ENCODE measurements at places on chromosomes 1 and 21.

GRCh38 chr1:69320757-69321211 is 246.9 kb upstream of the LRRC7 start:
- no peak for DNase-seq

- DNase-seq, result no peak
Measured at GRCh38 chr1:30710407-30710806, 13.0 kb downstream of the MATN1 start.

DNA sequence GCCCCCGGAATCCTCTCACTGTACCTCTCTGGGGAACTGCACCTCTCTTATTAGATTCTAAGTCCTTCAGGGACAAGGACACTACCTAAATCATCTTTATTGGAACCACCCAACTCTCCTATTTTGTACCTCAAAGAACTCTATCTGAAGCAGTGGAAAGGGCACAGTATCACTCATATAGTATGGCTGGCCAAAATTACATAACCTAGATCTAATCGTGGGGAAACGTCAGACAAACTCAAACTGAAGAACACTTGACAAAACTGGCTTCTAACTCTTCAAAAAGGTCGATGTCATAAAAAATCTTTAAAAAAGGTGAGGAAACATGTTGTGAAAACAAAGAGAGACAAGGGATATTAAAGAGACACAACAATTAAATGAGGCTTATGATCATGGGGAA is 210.0 kb downstream of the SLC45A1 start:
- no peak for DNase-seq

DNA sequence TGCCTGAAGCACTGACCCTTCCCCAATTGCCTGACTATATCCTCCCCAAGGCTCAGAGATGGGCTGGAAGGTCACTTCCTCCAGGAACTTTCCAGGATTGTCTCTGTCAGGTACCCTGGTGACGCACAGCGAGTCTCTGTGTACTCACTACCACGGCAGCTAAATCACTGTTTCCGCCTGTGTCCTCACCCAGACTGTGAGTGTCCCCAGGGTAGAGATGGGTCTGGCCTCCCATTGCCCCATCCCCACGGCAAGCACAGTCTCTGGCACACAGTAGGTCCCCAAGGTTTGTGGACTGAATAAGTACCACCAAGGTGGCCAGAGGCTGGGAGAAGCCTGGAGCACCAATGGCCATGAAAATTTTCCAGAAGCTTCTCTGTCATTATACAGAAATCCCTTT is 93.8 kb upstream of the RUNX3 start:
- DNase-seq, result no peak

GRCh38 chr1:53198241-53198651 is 1.6 kb downstream of the CPT2 start:
- DNase-seq, result no peak

GRCh38 chr1:43451157-43451591 is 2.6 kb downstream of the HYI start:
- no peak for DNase-seq

- peak; percentile 73 for DNase-seq
Measured at GRCh38 chr1:99180343-99180808, 83.9 kb upstream of the PLPPR4 start.

DNA sequence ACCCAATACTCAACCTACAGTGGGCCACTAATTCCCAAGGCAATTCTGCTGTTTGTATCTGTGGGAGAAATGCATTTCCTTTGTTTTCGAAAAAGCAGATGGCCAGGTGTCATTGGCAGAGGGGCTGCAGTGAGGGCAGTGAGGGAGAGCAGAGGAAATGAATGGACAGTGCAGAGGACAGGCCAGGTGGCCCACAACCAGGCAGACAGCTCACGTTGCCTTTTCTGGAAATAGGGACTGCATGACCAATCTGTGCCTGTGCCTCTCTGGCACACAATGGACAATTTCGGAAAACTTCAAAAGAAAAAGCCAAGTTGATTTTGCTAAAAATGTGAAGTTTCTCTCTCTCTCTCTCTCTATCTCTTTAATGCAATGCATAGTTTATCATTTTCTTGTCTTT is 52.6 kb upstream of the ETS2 start:
- no peak for DNase-seq

- no peak for DNase-seq
Measured at GRCh38 chr1:6220236-6220635, 14.3 kb downstream of the RNF207 start.

DNA sequence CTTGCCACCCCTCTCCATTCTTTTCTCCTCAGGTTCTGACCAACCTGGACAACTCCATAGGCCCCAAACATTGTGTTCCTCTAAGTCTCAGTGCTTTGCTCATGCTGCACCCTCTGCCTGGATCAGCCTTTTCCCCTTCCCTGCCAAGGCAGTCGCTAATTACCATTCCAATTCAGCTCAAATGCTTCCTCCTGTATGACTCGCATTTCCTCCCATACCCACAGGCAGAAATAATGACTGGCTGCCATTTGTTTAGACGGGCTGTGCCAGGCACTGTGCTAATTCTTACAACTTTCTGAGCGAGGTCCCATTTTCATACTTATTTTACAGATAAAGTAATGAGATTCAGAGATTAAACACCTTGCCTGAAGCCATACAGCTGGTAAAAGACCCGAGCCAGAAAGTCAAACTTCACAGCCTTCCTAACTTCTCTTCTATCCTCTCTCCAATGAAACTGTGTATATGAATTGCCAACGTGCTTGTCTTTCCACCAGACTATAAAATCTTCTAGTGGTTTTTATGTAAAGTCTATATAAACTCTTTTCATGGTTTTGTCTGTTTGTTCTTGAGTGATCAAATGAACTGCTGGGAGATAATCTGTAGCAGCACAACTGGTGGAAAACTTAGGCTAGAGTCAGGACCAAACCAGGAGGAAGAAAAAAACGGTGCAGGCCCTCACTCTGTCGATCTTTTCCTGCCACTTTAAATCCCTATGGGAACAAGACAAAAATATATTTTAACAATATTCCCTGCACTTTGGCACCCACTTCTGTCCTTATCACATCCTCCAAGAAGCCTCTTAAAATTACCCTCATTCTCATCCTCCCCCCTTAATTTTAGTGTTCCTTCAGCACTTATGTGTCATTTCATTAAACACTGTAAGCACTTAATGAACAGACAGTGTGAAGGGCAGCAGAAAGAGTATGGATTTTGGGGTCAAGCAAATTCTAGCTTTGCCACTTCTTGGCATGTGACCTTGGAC is 33.7 kb downstream of the RAB3B start:
- peak; percentile 42 for DNase-seq

GRCh38 chr1:204431310-204432184 is 19.9 kb upstream of the PPP1R15B start:
- peak; percentile 81 for DNase-seq

DNA sequence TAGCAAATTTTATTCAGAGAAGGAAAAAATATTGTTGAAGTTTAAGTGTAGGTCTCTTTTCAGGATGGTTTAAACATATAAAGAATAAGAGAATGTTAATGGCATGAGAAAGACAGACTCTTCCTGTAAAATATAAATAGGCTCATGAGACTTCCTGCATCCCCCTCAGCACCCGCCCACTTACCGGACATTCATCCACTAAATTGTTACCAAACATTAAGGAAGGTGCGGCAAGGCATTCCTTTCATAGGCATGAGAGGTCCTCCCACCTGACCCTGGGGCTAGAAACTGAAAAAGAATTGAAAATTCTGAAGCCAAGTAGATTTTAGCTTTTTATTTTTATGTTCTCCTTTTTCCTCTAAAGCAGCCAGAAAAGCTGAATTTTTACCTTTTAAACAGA is 10.6 kb upstream of the USP1 start:
- DNase-seq, result no peak

DNA sequence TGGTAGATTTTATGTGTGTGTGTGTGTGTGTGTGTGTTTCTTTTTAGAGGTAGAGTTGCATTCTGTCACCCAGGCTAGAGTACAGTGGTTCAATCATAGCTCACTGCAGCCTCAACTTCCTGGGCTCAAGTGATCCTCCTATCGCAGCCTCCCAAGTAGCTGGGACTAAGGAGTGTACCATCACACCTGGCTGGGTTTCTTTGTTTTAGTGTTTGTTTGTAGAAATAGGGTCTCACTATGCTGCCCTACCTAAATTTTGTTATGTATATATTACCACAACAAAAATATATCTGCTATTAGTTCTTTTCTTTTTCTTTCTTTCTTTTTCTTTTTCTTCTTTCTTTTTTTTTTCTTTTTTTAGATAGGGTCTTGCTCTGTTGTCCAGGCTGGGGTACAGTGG is 43.1 kb upstream of the CXADR start:
- DNase-seq, result no peak

DNA sequence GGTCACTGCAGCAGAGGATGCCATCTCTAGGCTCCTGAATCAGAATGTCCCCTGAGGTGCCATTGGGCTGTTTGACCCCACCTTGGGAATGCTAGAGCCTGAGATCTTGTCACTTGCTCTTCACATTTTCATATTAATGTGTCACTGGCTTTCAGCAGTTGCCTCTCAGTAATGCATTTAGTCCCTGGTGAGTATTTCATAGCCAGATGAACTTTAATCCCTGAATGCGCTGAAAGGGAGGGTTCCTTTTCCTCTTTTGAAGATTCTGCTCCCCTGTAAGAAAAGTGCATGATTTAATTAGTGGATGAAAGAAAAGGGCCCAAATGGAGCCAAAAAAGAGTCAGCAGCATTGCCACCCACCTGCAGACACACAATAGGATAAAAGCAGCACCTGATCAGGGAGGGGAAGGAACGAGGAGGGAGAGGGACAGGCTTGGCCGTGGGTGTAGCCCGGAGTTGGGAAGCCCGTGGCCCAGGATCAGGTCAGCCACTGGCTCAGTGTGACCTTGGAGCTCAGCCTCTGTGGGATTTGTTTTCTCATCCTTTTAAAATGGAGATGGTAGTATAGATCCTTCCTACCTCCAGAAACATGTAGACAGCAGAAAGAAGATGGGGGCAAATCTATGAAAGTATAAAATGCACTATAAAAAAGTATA is 31.1 kb downstream of the ROR1 start:
- no peak for DNase-seq

- DNase-seq, result no peak
Measured at GRCh38 chr1:3024588-3024987, 3.3 kb downstream of the ACTRT2 start.

- DNase-seq, result no peak
Measured at GRCh38 chr1:228487336-228488124, at the start of gene RNF187. RNF187 (plus strand) TSS chr1:228487382.

- no peak for DNase-seq
Measured at GRCh38 chr1:9211291-9211811, 23.2 kb upstream of the H6PD start.

- no peak for DNase-seq
Measured at GRCh38 chr1:153586347-153586746, 20.7 kb upstream of the S100A2 start.

DNA sequence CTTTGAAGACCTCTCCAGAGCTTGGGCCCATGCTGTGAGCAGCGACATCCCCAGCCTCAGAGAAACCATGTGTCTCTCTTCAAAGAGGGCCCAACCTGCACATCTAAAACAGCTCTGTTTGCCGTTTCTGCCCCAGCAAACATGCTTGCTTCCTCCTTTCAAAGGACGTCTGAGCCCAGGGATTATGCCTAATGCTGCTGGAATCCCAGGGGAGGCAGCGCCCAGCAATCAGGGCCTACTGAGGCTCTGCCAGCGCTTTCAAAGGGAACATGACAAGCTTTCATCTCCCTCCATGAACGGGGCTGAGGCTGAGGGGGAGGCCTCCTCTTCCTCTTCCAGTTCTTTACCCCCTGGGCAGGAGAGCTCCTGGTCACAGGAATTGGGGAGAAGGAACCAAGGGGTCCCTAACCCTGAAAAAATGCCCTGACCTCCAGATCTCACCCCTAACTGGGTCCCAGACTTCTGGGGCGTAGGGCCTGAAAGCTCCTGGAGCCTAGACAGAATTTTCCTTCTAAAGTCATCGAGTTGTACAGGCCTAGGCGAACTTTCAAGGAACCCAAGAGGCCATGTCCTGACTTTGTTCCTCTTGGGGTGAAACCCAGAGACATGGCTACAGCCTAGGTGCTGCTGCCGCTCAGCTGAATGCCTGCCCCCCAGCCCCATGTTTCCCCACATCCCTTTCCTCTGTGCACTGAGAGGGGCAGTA is 13.4 kb upstream of the ASCL5 start:
- no peak for DNase-seq

- DNase-seq, result no peak
Measured at GRCh38 chr1:6519491-6519934, 28.0 kb upstream of the PLEKHG5 start.
